ENCODE measurements at places on chromosomes 1 and 21.

GRCh38 chr1:84877592-84877991, 15.4 kb downstream of the LPAR3 start:
- no peak for DNase-seq

GRCh38 chr1:29984862-29985605, 738.4 kb downstream of the MATN1 start:
- DNase-seq = no peak

- no peak for DNase-seq
Observed at GRCh38 chr1:248196965-248197364, at the start of gene OR2M3. TSS of gene OR2M3 (plus strand) at chr1:248197265. CDS start at chr1:248203068, 5,803 bp downstream.

GRCh38 chr1:50830621-50831020, 129.4 kb downstream of the FAF1 start:
- no peak for DNase-seq

GRCh38 chr1:43389326-43390313, at the start of the genes MED8 and SZT2:
TSS of gene MED8 (minus strand) at chr1:43389800. CDS start at chr1:43389764, 36 bp downstream.
TSS of gene SZT2 (plus strand) at chr1:43389899. CDS start at chr1:43389969, 70 bp downstream.
- peak; percentile 85 for DNase-seq

- no peak for DNase-seq
Observed at GRCh38 chr1:171877701-171878100, 36.4 kb downstream of the DNM3 start.

All from stimulated activated CD8-positive, alpha-beta memory T cell treated with anti-CD3 and anti-CD28 coated beads, Interleukin-4, amount 100 ng/mL, for 1 hour (primary cell).